ENCODE measurements at places on chromosomes 6 and 20.

- DNase-seq = no peak
Observed at GRCh38 chr6:97443408-97444080, 160.5 kb upstream of the MMS22L start.

DNA sequence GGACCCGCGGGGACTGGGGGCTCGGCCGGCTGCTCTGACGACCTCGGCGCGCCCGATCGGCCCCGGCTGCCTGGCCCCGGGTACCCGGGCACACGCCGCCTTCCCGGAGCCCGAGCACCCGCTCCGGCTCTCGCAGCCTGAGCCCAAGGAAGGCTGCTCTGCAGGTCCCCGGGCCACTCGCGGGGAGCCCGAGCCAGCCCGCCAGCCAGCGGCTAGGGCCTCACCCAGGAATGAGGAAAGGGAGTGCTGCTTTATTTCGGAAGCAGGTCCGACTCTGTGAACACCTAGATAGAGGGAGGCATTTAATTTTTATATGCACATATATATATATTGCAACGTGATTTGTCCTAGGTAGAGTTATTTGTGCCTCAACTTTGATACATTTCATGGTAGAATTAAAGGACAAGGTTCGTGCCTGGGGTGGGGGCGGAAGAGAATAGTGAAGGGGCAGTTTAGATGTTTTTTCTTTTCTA lies 15.5 kb downstream of the FOXA2 start:
- no peak for DNase-seq

GRCh38 chr20:45410887-45411286 lies 2.8 kb downstream of the DBNDD2 start:
- no peak for DNase-seq

DNA sequence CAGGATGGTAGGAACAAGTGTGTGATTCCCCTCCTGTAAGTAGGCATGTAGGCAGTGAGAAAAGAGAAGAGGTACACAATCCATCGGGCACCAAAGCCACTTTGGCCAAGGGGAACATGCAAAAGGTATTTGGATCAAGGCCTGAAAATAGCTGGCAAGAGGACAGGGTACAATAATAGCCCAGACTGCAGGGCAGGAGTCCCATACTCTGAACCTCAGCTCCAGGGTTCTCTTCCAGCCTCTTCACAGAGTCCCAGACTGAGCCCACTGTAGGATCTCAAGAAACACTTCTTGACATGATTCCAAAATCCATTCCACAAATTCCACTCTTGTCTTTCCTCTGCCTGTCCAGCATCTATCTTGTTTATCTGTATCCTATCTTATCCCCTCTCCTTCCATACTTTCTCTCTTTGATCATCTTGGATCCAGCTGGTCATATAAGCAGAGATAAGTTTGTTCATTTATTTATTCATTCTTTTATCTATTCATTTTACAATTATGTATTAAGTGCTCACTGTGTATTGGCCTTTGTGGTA lies 19.7 kb downstream of the ACSS2 start:
- no peak for DNase-seq

DNA sequence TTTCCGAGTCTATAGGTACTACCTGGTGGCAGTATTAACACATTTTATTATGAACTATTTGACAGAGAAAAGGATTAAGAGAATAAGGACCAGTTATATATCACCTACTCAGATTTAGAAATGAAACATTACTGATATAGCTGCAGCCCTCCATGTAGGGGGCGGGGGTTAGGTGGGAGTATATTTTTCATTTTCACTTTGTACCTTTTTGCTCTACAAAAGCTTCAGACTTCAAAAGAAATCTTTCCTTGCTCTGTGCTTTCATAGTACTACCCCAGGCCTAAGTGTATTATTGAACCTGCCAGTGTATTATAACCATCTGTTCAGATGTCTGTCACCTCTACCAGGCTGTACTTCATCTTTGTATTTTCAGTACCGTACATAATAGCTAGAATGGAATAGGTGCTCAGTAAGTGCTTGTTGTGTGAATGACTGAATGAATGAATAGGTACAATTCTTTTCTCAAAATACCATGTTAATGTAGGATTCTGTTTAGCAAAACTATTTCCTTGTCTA lies 43.0 kb downstream of the CDKAL1 start:
- no peak for DNase-seq

- no peak for DNase-seq
Observed at GRCh38 chr6:134928151-134928900, 21.6 kb downstream of the ALDH8A1 start.

GRCh38 chr20:32329817-32330554 lies 28.1 kb upstream of the ASXL1 start:
- DNase-seq = no peak

DNA sequence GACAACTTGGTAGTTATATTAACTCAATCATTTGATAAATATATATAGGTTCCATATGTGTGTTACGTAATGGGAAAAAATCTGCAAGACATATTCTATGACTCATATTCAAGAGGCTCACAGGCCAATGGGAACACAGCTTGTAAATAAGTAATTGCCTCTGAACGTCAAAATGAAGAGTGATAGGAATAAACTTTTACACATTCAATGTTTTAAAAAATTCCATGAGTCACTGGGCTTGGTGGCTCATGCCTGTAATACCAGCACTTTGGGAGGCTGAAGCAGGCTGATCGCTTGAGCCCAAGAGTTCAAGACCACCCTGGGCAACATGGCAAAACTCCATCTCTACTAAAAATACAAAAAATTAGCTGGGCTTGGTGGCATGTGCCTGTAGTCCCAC lies 209.4 kb upstream of the MCHR2 start:
- no peak for DNase-seq

GRCh38 chr6:14903176-14904038 lies 342.5 kb upstream of the JARID2 start:
- DNase-seq = no peak

All from anterior cingulate cortex (tissue), 58 donors.